ENCODE measurements at places on chromosomes 2 and 18. TPM values are rescaled to one million over a fixed set of nuclear protein-coding genes. Genes with fewer than 3 reads are reported as not detected.

- DNase-seq = no peak
- no peaks in the 10 kb centered on the region for H3K27me3 ChIP-seq
Measured at GRCh38 chr2:210233487-210233886, 8.2 kb upstream of the ACADL start.

DNA sequence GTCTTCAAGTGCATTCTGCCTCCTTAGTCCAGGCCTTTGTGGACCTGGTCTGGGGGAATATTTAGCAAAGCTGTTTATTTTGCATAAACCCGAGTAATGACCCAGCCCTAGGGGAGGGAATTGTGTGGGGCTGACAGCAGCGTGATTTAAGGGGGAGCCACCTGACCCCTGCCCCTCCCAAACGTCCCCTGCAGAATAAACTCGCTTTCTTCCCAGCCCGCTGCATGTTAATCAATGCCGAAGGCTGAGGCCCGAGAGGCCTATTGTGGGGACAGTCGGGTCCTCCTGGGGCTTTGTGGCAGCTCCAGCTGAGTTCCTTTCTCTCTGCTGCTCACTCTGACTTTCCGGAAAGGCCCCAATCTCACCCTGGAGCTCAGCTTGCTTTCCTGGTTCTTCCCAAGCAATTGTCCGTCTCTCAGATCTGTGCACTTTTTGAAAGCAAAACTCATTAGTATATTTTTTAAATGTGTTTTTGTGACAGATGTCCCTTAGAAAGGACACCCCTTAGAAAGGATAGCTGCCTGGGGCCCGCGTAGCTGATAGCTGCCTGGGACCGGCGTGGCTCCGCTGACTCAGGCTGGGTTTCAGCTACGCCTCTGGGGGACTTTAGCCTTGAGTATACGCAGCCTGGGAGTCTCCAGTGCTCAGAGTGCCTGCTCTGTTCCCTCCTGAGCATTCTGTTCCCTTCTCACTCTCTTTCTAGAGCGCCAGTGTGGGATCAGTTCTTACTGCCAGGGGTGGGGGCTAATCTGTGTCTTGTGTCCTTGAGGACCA, 158.3 kb downstream of the GLI2 start:
- H3K27ac ChIP-seq = no peak overlapping the region
- no peaks in the 10 kb centered on the region for H3K36me3 ChIP-seq
- no peaks in the 10 kb centered on the region for H3K27me3 ChIP-seq
- no peaks in the 10 kb centered on the region for H3K4me1 ChIP-seq

DNA sequence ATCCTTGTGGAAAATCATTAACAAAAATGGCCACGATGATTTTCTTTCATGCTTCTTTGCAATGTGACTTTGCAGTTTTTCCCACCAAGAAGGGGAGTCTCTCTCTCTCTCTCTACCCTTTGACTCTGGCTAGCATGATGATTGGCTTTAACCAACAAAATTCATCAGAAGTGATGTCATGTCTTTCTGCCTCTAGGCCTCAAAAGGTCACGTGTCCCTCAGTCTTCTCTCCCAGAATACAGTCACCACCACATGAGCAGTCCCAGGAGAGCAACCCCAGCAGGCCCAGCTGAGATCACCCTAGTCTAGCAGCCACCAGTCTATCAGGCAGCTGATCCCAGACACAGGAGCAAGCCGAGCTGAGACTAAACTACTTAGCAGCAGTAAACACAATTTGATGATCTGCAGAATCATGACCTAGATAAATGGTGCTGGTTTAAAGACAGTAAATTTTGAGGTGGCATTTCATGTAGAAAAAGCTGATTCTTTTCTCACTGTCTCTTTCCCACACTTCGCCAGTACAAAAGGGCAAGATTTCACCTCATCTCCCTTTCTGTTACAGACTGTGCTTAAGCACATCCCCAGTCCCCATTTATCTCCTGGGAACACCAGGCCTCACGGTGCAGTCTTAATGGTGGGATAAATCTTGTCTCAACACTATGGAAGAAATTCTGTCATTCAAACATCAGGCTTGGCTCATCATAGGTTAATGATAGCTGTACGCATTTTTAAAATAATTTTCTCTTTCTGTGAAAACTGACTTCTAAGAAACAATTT, 132.7 kb downstream of the SCG2 start:
- H3K36me3 ChIP-seq = no peaks in the 10 kb centered on the region
- no peak for DNase-seq
- H3K4me3 ChIP-seq = no peak overlapping the region
- no peaks in the 10 kb centered on the region for H3K4me1 ChIP-seq
- H3K27me3 ChIP-seq = no peaks in the 10 kb centered on the region
- no peak overlapping the region for H3K27ac ChIP-seq

- no peaks in the 10 kb centered on the region for H3K36me3 ChIP-seq
- H3K4me3 ChIP-seq = no peak overlapping the region
Measured at GRCh38 chr2:69580486-69580885, 63.1 kb downstream of the AAK1 start.

DNA sequence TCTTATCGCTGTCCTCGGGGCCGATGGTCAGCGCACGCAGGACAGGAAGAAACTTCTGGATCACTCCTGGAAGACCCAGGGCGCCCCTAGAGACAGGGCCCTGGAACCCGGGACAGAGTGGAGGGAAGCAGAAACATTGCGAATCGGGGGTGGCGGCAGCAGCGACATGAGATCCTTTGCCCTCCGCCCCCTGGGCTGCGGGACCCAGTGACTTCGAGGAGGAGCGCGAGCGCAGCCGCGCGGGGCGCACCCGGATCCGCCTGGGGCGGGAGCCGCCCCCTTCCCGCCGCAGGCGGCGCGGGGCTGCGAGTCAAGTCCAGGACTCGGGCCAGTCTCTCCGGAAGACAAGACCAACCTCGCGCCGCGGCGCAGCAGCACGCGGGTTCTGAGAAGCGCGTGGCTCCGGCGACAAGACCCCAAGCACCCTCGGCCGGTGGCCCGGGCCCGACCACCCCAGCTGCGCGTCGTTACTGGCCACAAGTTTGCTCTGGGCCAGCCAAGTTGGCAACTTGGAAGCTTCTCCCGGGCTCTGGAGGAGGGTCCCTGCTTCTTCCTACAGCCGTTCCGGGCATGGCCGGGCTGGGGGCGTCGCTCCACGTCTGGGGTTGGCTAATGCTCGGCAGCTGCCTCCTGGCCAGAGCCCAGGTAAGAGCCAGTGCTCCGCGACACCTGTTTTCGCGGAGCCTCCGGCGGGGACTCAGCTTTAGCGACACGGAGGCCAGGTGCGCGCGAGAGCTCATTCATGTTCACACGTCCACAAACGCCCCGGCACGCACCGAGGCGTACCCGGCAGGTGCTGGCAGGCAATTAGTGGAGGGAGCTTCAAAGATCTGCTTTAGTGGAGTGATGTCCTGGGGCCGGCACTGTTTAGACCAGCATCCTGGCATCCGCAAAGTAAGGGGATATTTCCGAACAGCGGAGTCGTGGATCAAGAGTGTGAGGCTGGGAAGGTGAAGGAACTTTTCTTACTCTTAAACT, at the start of gene PTH2R:
Gene PTH2R, plus strand, starts transcription at position 319 of the 978 bp plus-strand sequence. Its CDS starts 252 bp downstream, at position 571.
- peaks cover 9% of the 10 kb centered on the region for H3K27me3 ChIP-seq
- H3K4me3 ChIP-seq = no peak within 1 kb of the TSS
- H3K27ac ChIP-seq = no peak within 1 kb of the TSS
- no peaks in the 10 kb centered on the region for H3K36me3 ChIP-seq

- H3K27ac ChIP-seq = no peak overlapping the region
- no peaks in the 10 kb centered on the region for H3K27me3 ChIP-seq
- H3K36me3 ChIP-seq = no peaks in the 10 kb centered on the region
- no peaks in the 10 kb centered on the region for H3K4me1 ChIP-seq
Measured at GRCh38 chr2:142599504-142599903, 278.0 kb upstream of the KYNU start.

CYS1 gene
- polyA plus RNA-seq = not detected

- DNase-seq = no peak
- peaks cover 6% of the 10 kb centered on the region for H3K36me3 ChIP-seq
- H3K4me3 ChIP-seq = no peak overlapping the region
- H3K4me1 ChIP-seq = peaks cover 39% of the 10 kb centered on the region
- no peak overlapping the region for H3K27ac ChIP-seq
Measured at GRCh38 chr18:3456686-3457069, 6.7 kb downstream of the TGIF1 start.

GRCh38 chr2:211957799-211958198, 580.8 kb downstream of the ERBB4 start:
- no peaks in the 10 kb centered on the region for H3K36me3 ChIP-seq
- no peaks in the 10 kb centered on the region for H3K4me1 ChIP-seq
- no peaks in the 10 kb centered on the region for H3K27me3 ChIP-seq

All from naive thymus-derived CD4-positive, alpha-beta T cell (primary cell).